ENCODE measurements at places on chromosomes 1 and 21.

- no peak for DNase-seq
Measured at GRCh38 chr1:232940262-232940661, 10.1 kb upstream of the NTPCR start.

DNA sequence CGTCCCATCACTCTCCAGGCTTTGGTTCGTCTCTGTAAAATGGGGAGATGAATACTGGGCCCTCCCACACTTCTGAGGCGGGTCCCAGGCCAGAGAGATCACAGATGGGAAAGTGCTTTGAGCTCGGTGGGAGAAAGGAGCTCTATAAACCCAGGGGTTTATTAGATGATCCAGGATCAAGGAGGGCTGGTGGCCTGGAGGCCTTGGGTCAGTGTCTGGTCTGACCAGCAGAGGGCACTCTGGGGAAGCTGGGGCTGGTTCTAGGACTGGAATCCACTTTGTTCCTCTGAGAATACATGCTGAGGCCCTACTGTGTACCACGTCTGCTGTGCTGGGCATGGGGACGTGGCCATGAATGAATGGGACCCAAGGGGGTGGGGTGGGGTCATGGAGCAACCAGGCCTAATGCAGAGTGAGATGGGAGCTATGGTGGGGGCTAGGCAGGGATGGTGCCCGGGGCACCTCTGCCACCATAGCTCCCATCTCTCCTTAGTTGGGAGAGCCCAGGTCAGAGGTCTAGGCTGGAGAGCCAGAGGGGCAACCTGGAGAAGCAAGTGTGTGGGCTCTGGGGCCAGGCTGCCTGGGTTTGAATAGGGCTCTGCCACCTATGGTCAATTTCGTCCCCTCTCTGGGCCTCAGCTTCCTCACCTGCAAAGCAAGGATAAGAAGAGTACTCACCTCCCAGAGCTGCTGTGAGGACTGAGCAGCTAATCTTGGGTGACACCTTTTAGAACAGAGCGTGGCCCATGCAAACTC is 9.0 kb upstream of the FAM131C start:
- peak; percentile 57 for DNase-seq

- DNase-seq: no peak
Measured at GRCh38 chr1:227855687-227856086, 40.2 kb downstream of the PRSS38 start.

DNA sequence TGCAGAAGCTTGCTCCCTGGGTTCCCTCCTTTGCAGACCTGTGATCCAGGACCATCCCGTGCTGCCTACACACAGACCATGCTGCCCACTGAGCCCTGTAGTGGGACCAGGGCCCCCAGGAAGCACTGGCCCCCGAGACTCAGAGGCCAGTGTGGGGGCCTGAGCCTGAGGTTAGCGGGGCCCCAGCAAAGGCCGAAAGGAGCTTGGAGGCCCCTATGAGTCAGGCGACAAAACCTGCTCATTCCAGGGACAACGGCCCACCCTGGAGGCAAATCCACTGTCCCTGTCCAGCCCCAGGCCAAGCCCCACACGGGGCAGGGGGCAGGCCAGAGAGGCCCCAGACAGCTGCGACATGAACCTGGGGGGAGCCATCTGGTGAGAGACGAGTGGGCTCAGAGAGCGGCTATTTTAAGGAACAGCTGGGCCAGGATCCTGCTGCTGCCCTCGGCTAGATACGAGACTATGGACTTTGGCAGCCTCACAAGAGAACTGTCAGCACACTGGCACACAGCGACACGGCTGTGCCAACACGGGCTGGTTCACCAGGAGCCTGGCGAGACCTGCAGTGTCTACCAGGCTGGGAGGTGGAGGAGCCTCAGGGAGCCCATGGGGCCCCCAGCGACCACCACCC is 74.7 kb downstream of the ARHGEF16 start:
- no peak for DNase-seq

GRCh38 chr1:82319546-82319945 is 518.8 kb downstream of the ADGRL2 start:
- DNase-seq: no peak

- no peak for DNase-seq
Measured at GRCh38 chr1:169111472-169111871, 5.0 kb downstream of the ATP1B1 start.

DNA sequence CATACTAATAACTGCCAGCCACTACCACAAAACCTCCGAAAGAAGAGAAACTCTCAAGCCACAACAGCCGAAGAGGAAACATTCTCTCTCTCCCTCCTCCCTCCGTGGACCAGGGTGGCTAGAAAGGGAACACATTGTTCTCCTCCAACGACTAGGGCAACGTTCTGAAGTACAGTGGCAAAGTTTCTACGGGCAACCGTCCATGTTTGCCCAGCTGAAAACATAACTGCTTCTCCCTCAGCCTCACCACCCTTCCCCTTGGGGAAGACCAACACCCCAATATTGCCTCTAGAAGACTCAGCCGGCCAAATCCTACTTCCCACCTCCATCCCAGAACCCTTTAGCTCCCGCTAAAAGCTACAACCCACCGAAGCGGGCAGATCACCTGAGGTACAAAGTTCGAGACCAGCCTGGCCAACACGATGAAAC is 2.0 kb downstream of the GLUL start:
- DNase-seq: no peak

GRCh38 chr21:22399681-22400514 is 1401.7 kb downstream of the NCAM2 start:
- DNase-seq: no peak

GRCh38 chr1:208279826-208280588 is 35.8 kb upstream of the PLXNA2 start:
- no peak for DNase-seq

- DNase-seq: no peak
Measured at GRCh38 chr1:226886122-226886901, 15.9 kb downstream of the PSEN2 start.

DNA sequence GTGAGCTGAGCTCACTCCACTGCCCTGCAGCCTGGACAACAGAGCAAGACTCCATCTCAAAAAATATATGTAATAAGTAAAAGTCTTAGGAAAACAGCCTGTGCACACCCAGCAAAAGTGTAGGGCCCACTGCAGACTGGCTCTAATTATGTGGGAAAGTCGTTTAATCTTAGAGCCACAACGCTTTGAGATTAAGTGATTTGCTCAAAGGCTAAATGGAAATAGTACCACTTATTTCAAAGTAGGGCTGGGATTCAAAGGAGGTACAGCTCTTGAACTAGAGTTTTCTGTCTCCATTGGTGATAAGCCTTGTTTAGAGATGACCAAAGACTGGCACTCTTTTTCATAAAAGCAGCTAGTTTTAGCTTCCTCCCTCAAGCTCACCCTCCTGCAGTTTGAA is 2.2 kb downstream of the TACSTD2 start:
- DNase-seq: no peak

DNA sequence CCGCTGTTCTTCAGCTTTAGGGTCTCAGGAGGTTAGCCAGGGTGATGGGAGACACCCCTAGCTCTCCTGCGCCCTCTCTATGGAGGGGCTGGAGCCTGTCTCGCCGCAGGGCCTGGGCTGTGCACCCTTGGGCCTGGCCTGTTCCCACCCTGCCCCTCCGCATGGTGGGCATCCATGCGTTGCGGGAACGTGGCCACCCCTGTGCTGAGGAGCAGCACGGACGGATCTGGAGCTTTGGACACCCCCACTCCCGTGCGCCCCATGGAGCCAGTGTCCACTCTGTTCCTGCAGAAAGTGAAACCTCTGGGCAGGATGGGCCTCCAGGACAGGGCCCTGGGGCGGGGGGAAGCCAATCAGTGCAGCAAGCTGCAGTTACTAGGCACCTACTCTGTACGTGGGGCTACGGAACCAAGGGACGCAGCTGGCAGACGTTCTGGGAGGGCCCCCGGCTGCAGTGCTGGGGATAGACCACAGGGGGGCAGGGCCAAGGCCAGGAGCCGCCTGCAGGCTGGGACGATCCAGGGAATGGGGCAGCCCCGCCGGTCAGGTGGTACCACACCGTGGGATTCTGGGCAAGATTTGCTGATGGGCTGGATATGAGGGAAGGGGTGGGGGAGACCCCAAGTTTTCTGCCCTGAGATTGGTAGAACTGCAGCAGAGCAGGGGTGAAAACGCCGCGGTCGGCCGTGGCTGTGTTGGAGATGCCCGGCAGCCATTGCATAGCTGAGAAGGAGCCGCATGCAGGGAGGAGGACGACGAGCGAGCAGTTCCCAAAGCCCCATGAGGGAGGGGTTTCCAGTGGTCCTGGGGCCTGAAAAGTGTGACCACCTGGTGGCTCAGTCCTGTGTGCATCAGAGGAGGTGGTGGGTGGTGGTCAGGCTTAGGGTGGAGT is 43.3 kb downstream of the TP73 start:
- DNase-seq: no peak

- DNase-seq: no peak
Measured at GRCh38 chr1:82921759-82922158, 1077.2 kb downstream of the TTLL7 start.

DNA sequence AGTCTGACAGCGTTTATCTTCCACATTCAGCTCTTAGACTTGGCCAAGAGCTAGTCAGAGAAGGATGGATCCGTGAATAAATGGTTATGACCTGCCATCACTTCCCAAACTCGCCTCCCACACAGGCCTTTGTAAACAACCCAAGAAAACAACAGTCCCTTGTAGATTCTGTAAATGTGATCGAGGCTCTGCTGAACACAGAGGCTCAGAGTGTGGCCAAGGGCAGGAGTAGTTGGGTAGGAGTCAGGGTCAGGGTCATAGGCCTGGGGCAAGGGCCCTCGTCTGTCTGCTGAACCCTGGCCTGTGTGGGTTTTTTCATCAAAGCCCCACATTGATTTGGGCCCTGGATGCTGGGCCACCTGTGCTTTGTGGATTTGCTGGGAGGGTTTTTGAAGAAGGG is 32.7 kb downstream of the NCMAP start:
- DNase-seq: no peak

DNA sequence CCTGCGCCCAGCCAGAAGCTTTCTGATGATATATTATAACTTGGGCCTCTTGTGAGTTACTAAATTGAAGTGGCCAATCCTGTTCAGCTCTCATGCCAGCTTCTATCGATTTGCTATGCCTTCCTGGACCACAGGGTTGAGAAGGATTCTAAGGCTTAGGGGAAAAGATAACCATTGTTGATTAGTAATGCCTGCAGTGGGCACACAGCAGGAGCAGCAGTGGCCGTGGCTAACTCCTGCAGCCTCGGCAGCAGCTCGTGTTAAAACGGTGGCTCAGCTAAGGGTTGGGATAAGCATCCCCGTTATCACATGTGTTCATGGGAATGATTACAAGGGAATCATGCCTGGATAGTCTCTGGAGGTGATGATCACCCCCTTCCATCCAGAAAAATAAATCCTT is 20.5 kb upstream of the KCNE2 start:
- no peak for DNase-seq

GRCh38 chr21:28737674-28738419 is 254.8 kb downstream of the LTN1 start:
- no peak for DNase-seq

- no peak for DNase-seq
Measured at GRCh38 chr1:216464489-216464888, 41.2 kb upstream of the USH2A start.

DNA sequence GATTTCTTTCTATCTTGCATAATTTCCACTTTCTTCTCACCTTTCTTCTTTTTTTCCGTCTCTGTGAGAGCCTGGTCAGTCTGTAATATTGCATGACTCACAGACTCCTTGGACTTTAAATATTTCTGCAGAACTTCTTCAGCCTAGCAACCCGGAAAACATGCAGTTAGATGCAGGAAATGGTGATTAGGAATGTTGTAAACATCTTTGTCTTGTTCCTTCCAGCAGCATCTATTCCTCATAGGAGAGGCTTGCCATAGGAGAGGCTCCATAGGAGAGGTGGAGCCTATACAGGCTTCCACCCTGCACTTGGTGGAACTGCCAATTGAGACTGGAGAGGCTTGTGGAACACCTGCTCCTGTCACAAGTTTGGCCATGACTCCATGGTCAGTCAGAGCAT is 10.0 kb downstream of the GBP5 start:
- DNase-seq: no peak

DNA sequence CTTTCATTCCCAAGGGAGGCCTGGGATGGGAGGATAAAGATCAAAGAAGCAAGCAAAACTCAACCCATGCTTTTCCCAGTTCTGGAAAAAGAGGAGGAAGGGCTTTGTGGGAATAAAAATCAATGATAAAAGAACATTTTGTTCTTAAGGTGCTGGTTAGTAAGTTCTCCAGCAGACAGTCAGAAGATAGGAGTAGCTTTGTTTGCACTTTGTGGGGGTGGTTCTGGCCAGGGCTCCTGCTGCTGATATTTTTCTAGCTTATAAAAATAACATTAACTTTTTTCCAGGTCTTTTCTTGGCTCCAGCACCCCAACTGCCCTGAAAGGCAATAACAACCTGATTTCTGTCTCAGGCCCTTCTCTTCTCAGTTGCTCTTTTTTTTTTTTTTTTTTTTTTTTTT is 220.0 kb downstream of the FGGY start:
- no peak for DNase-seq

DNA sequence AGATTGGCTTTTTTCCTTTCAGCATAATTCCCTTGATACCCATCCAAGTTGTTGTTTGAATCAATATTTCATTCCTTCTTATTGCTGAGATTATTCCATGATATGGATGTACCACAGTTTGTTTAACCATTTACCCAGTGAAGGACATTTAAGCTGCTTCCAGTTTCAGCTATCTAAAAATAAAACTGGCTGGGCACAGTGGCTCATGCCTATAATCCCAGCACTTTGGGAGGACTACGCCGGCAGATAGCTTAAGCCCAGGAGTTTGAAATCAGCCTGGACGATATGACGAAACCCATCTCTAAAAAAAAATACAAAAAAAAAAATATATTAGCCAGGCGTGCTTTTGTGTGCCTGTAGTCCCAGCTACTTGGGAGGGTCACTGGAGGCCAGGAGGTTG is 32.6 kb downstream of the SEMA6C start:
- no peak for DNase-seq
